ENCODE measurements at places on chromosomes 2 and 18. TPM values are rescaled to one million over a fixed set of nuclear protein-coding genes. Genes with fewer than 3 reads are reported as not detected.

- DNase-seq: no peak
- H3K36me3 ChIP-seq: peaks cover 28% of the 10 kb centered on the region
- H3K4me1 ChIP-seq: peaks cover 10% of the 10 kb centered on the region
Observed at GRCh38 chr2:238325694-238326093, 5.4 kb downstream of the TRAF3IP1 start.

DNA sequence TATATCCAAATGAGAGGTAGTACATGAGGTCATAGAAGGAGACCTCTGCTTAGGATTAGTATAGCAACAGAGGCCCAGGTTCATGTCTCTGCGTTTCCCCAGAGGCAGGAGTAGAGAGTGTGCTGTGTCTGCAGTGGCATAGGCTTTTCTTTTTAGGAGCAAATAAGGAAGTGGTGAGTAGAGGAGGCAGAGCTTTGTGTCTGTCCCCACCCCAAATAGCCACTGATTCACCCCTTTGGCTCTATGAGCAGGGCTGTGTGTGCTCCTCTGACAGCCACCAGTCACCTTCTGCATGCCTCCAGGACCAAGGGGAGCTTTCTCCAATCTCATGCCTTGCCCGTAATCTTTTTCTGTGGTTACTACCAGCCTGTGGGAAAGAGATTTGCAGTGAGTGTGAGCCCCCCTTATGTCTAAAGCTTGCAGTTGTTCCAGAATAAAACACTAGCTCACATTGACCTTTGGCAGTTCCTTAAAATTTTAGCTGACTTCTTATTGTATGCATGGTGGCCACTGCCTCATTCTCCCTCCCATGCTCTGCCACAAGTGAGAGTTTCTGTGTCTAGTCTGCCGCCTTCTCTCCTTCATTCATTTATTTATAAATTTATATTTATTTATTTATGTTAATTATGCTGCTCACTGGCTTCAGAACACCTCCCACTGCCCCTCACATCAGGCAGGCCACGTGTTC is 23.5 kb upstream of the ELAC1 start:
- DNase-seq: no peak
- H3K4me1 ChIP-seq: no peaks in the 10 kb centered on the region
- H3K36me3 ChIP-seq: peaks cover 67% of the 10 kb centered on the region
- no peak overlapping the region for H3K4me3 ChIP-seq
- no peaks in the 10 kb centered on the region for H3K27me3 ChIP-seq

GRCh38 chr18:56702946-56703345 is 51.8 kb downstream of the WDR7 start:
- no peak overlapping the region for H3K27ac ChIP-seq
- H3K36me3 ChIP-seq: no peaks in the 10 kb centered on the region
- H3K27me3 ChIP-seq: no peaks in the 10 kb centered on the region
- DNase-seq: peak; percentile 27

DNA sequence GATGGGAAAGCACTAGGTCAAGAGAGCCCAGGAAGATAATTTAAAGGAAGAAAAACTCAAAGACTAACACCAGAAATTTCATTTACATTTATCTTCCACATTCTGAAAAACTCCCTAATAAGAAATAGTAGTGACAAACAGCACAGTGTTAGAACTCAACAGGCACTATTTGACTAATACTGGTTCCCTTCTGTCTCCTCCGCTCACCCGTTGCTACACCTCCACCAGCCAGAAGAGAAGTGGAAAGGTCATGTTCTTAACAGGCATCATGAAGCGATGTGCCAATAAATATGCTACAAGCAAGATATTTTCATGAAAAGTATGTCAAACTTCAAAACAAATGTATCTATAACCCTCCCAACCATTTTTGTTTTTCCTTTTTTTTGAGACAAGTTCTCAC is 5.7 kb downstream of the ROCK1 start:
- peak overlapping the region; percentile 67 for H3K4me3 ChIP-seq
- no peaks in the 10 kb centered on the region for H3K27me3 ChIP-seq
- H3K36me3 ChIP-seq: peaks cover 5% of the 10 kb centered on the region
- H3K4me1 ChIP-seq: peaks cover 38% of the 10 kb centered on the region
- no peak for DNase-seq
- H3K27ac ChIP-seq: peak overlapping the region; percentile 4

GRCh38 chr2:234770031-234770506 is 181.7 kb upstream of the SH3BP4 start:
- H3K4me1 ChIP-seq: no peaks in the 10 kb centered on the region
- peaks cover 59% of the 10 kb centered on the region for H3K27me3 ChIP-seq
- H3K36me3 ChIP-seq: no peaks in the 10 kb centered on the region
- no peak overlapping the region for H3K4me3 ChIP-seq
- DNase-seq: no peak

DNA sequence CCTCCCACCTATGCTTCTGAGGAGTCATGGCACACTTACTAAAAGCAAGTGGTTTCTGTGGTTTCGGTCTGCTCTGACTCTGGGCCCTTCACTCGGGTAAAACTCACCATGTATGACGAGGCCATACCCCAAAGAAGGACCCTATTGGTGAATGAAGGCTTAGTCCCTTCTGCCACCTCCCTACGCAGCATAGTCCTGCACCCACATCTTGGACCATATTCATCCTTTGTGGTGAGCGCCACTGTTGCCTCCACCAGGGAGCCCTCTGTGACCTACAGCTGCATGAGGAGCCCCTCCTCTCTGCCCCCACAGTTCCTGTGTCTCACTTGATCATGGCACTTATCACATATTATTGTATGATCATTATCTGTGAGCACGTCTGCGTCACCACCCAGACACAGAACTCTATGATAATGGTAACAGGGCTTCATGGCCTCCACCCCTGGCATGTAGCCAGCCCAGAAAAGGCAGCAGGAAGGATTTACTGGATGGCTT is 113.3 kb downstream of the TFCP2L1 start:
- H3K27me3 ChIP-seq: peaks cover 15% of the 10 kb centered on the region
- H3K4me3 ChIP-seq: no peak overlapping the region
- H3K36me3 ChIP-seq: no peaks in the 10 kb centered on the region
- no peaks in the 10 kb centered on the region for H3K4me1 ChIP-seq
- no peak overlapping the region for H3K27ac ChIP-seq

DNA sequence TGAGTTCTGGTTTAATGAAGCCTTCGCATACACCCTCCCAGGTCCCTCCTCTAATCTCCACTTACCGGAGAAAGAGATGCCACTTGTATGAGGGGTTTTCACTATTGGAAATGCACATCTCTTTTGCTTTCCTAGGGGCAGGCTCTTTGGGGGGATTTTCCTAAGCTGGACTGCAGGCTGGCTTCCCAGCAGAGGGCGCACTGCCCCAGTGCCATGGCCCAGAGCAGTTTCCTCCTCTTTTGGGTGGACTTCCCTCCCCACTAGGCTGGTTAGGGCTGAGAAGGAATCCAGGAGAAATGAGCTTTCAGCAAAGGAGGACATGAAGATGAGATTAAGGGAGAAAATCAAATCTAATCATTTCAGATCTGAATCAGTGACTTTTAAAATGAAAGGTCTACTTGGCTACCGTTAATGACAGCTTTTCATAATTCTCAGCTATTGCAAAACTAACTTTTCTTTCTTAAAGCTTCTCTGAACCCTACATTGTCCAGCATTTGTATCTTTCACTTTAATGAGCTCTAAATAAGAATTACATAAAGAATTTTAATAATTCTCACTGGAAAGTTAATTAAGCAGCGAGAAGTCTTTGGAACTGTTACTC is 784.1 kb upstream of the FANCL start:
- no peak overlapping the region for H3K27ac ChIP-seq
- H3K4me3 ChIP-seq: no peak overlapping the region
- peaks cover 8% of the 10 kb centered on the region for H3K27me3 ChIP-seq
- no peaks in the 10 kb centered on the region for H3K36me3 ChIP-seq
- peak; percentile 19 for DNase-seq

DNA sequence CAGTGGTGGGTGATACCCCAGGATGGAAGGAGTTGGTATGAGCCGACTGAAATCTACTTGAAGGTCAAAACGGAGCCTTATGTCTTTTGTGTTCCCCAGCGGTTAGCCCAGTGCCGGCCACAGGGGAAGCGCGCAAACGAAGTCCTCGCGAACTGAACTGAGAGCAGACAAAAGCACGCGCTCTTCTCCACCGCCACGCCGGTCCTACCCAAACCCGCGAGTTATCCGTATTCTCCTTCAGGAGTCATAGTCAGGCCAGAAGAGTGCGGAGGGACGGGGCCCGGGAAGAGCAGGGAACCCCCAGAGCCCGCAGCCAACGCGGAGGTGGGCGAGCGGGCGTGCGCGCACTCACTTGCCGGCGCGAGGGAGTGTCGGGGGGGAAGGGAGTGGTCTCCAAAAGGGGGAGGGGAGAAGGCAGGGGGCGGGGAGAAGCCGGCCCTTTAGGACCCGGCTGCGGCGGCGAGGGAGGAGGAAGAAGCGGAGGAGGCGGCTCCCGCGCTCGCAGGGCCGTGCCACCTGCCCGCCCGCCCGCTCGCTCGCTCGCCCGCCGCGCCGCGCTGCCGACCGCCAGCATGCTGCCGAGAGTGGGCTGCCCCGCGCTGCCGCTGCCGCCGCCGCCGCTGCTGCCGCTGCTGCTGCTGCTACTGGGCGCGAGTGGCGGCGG is at the start of gene IGFBP2:
IGFBP2 (plus strand) TSS at position 469 of the 664 bp plus-strand sequence; CDS start at position 573, 104 bp downstream.
- H3K36me3 ChIP-seq: no peaks in the 10 kb centered on the region
- H3K27ac ChIP-seq: no peak within 1 kb of the TSS
- peak within 1 kb of the TSS; percentile 88 for H3K4me3 ChIP-seq
- no peak for DNase-seq

Gene FIGN
- total RNA-seq: not detected

Gene RAX
- not detected for total RNA-seq

Gene C2orf80
- not detected for total RNA-seq

Gene GNLY
- 7.3 TPM for total RNA-seq

Gene ARHGEF33
- total RNA-seq: 1.0 TPM

Gene SP140
- total RNA-seq: 27.5 TPM

Measured in naive thymus-derived CD8-positive, alpha-beta T cell (primary cell).